ENCODE measurements at places on chromosomes 5 and 9. TPM values are rescaled to one million over a fixed set of nuclear protein-coding genes. Genes with fewer than 3 reads are reported as not detected.

Gene FABP6
- not detected for total RNA-seq

Gene MRPS27
- 60.9 TPM for total RNA-seq

Gene HSPB3
- total RNA-seq, result not detected

Gene FAM221B
- not detected for total RNA-seq

Gene UBE2QL1
- under 0.01 TPM for total RNA-seq

Gene FAXDC2
- 4.2 TPM for total RNA-seq

Gene IFNA13
- total RNA-seq, result not detected

Gene HBEGF
- 27.0 TPM for total RNA-seq

Gene TNC
- 206 TPM for total RNA-seq

Gene CDKN2B
- total RNA-seq, result 74.0 TPM

Gene PCDHGC3
- total RNA-seq, result 69.3 TPM

Gene NUTM2F
- not detected for total RNA-seq

Gene ADAMTS12
- 179 TPM for total RNA-seq

Gene GRXCR2
- not detected for total RNA-seq

Gene NDST1
- 79.0 TPM for total RNA-seq

Gene OLFML2A
- total RNA-seq, result 2.1 TPM

Gene LCNL1
- total RNA-seq, result 0.88 TPM

Gene PAEP
- not detected for total RNA-seq

Gene DCTN3
- total RNA-seq, result 71.5 TPM

Gene C5orf58
- total RNA-seq, result not detected

Data from smooth muscle cell of the umbilical artery (primary cell).